ENCODE measurements at places on chromosomes 11 and 22. TPM values are rescaled to one million over a fixed set of nuclear protein-coding genes. Genes with fewer than 3 reads are reported as not detected.

The OSBP gene
- 50.8 TPM for total RNA-seq

The BATF2 gene
- 0.16 TPM for total RNA-seq

The CYB561A3 gene
- 16.7 TPM for total RNA-seq

The GALNT18 gene
- 28.4 TPM for total RNA-seq

The SLC35E4 gene
- total RNA-seq = 8.8 TPM

The MOGAT2 gene
- not detected for total RNA-seq

The SLC22A25 gene
- total RNA-seq = not detected

The PATE2 gene
- not detected for total RNA-seq

The OR51B4 gene
- total RNA-seq = not detected

The DCDC1 gene
- total RNA-seq = 34.7 TPM

The RAG2 gene
- total RNA-seq = 0.49 TPM

The OR56A3 gene
- not detected for total RNA-seq

The LARGE2 gene
- 3.8 TPM for total RNA-seq

The LSP1 gene
- total RNA-seq = 29.1 TPM

The VSTM5 gene
- 2.0 TPM for total RNA-seq

The CCDC88B gene
- 13.1 TPM for total RNA-seq

The FERMT3 gene
- total RNA-seq = 8.3 TPM

The GGT5 gene
- 13.2 TPM for total RNA-seq

The SMC1B gene
- 0.11 TPM for total RNA-seq

The MAP6 gene
- total RNA-seq = 57.5 TPM

The ABTB2 gene
- 17.5 TPM for total RNA-seq

The PRG3 gene
- not detected for total RNA-seq

The TPBGL gene
- not detected for total RNA-seq

The GSTT4 gene
- total RNA-seq = not detected

The TESMIN gene
- total RNA-seq = 2.1 TPM

The LUZP2 gene
- total RNA-seq = 24.1 TPM

The LRRC74B gene
- total RNA-seq = not detected

The APLNR gene
- 42.7 TPM for total RNA-seq

Measured in camera-type eye (tissue), 1 donor.